ENCODE measurements at places on chromosomes 12 and 14. TPM values are rescaled to one million over a fixed set of nuclear protein-coding genes. Genes with fewer than 3 reads are reported as not detected.

Gene PTPN21
- total RNA-seq: 35.0 TPM

Gene AKAP5
- 0.27 TPM for total RNA-seq

DNA sequence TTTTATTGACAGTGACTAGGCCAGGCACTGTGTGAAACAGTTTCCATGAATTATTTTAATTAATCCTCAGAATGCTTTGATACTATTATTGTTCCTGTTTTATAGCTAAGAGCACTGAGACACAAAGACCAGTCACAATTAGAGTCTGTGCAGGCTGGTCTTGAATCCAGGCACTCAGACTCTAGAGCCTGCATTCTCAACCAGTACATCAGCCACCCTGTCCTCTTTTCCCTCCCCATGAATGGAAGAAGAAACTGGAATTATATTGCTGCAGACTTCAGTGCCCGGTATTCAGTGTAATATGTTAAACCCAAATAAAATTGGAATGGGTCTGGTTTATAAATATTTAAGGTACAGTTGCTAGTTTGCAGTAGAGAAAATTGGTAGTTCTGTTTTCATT lies 303.0 kb upstream of the RGS6 start:
- no peak for DNase-seq

DNA sequence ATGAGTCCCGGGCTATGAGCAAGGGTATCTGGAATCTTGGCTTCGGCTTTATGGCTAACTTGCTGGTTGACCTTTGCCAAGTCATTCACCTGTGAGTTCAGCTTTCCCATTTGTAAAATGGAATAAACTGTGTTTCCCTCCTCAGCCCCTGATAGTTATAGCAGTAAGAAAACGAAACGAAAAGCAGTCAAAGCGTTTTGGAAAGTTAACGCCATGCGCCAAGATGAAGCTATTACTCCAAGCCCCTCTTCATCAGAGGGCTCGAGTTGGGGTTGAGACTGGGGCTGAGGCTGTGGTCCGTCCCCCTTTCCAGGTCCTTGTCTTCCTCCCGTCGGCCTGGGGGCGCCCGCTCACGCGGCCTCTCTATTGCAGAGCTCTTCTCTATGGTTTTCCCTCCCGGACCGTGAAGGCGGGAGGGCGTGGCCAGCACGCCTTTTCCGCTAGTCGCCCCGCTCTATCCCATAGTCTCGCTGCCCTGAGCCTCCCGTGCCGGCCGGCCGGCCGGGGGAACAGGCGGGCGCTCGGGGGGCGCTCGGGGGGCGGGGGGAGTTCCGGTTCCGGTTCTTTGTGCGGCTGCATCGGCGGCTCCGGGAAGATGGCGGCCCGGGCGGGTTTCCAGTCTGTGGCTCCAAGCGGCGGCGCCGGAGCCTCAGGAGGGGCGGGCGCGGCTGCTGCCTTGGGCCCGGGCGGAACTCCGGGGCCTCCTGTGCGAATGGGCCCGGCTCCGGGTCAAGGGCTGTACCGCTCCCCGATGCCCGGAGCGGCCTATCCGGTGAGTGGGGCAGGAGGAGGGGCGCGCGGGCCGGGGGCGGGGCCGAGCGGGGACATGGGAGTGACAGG lies at the start of gene SMARCD1:
Gene SMARCD1, plus strand, starts transcription at position 568 of the 840 bp plus-strand sequence. Its CDS starts 28 bp downstream, at position 596.
- peak; percentile 94 for DNase-seq

- DNase-seq: peak; percentile 70
These were observed 33.5 kb upstream of the NXPH4 start for GRCh38 chr12:57182918-57183575.

Data from left cardiac atrium (tissue), 4 donors.